Bronchial smooth muscle cell (primary cell): ENCODE measurements at places on chromosomes 3 and 15. TPM values are rescaled to one million over a fixed set of nuclear protein-coding genes. Genes with fewer than 3 reads are reported as not detected.

Gene NRROS
- 0.34 and 0.63 TPM in 2 replicates for total RNA-seq

Gene MOBP
- total RNA-seq: under 0.01 TPM in 1 of 2 replicates, not detected in the other

Gene HESX1
- 0.34 and 0.79 TPM in 2 replicates for total RNA-seq

Gene ATP13A4
- total RNA-seq: 0.86 and 1.3 TPM in 2 replicates

Gene UPK1B
- under 0.01 TPM in 1 of 2 replicates, not detected in the other for total RNA-seq

Gene KIF15
- total RNA-seq: 1.3 and 2.7 TPM in 2 replicates

Gene LEKR1
- 0.26 and 0.32 TPM in 2 replicates for total RNA-seq

Gene FOXL2
- under 0.01 TPM in 1 of 2 replicates, not detected in the other for total RNA-seq

Gene IGDCC3
- not detected in 2 replicates for total RNA-seq

Gene CNTN6
- not detected in 2 replicates for total RNA-seq

Gene MYRIP
- total RNA-seq: 0.09 and 0.16 TPM in 2 replicates

Gene NKTR
- total RNA-seq: 27.8 and 52.8 TPM in 2 replicates

Gene RARB
- 3.1 and 11.7 TPM in 2 replicates for total RNA-seq

Gene MTMR10
- 8.4 and 9.1 TPM in 2 replicates for total RNA-seq
